ENCODE measurements at places on chromosomes 2 and 18.

- DNase-seq: no peak
Measured at GRCh38 chr2:120741571-120742561, 6.2 kb downstream of the GLI2 start.

- DNase-seq: no peak
Measured at GRCh38 chr2:238501311-238501710, 74.6 kb downstream of the ASB1 start.

DNA sequence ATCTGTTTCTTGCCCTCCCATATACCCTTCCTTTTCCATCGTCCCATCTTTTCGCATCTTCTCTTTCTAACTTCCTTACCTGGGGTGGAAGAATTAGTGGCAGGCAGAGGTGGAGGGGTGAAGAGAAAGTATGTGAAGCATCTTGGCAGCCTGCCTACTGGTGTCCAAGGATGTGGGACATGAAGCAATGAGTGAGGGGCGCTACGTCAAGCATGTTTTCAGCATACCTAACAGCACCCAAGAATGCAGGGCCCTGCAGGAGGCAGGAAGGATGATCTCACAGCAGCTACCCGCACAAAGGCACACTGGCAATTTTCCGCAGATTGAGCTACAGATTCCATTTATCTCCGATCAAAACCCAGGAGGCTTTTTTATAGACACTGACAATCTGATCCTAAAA is 42.2 kb downstream of the METTL4 start:
- no peak for DNase-seq

- no peak for DNase-seq
Measured at GRCh38 chr2:132974467-132975095, 304.6 kb upstream of the LYPD1 start.

- DNase-seq: no peak
Measured at GRCh38 chr2:178730049-178730448, 77.2 kb downstream of the TTN start.

GRCh38 chr18:58009166-58009565 is 34.9 kb upstream of the NEDD4L start:
- DNase-seq: no peak

DNA sequence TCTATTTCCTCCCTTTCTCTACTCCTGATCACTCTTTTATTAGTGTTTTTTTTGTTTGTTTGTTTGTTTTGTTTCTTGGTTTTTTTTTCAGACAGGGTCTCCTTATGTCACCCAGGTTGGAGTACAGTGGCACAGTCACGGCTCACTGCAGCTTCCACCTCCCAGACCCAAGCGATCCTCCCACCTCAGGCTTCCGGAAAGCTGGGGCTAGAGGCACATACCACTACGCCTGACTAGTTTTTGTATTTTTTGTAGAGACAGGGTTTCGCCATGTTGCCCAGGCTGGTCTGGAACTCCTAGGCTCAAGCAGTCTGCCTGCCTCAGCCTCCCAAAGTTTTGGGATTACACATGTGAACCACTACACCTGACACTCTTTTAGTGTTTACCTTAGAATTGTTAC is 122.3 kb downstream of the ATL2 start:
- no peak for DNase-seq

DNA sequence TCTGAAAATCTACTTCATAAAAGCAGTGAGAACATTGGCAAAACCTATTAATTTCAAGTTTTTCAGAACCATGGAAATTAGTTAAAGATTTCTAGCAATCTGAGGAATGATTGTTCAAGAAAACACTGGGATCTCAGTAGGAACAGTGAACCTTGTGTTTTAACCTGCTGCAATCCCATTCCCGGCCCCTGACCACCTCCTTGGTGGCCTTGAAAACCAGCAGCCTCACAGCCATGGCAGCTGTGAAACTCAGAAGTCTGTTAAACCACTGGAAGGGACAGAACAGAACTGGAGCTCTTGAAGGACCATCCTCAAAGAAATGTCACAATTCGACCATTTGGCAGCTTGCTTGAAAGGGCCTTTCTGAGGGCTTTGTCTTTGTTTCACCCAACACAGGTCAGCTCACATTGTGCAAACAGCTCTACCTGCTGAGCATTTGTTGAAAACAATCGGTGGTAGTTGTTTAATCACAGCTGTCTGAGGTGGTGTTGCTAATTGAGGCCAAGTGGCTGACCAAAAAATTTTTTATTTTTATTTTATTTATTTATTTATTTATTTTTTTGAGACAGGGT is 25.8 kb downstream of the NEDD4L start:
- no peak for DNase-seq

- no peak for DNase-seq
Measured at GRCh38 chr2:157258520-157259326, 1.2 kb downstream of the GALNT5 start.

DNA sequence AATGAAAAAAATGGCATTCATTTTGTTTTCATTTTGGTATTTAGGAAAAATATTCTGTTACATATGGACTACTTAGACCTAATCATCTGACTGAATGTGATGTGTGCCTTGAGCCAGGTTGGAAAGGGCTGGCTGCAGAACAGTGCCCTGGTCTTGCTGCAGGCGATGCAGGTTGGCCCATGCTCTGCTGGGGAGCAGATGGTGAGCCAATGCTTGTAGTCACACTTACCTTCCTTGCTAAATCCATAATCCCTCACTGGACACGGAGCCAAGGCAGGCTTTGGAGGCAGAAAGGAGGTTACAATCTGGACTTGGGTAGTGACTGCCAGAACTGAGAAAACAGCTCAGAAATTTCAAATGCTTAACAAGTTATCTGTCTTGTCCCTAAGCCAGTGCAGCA is 228.7 kb downstream of the ARHGAP15 start:
- no peak for DNase-seq

DNA sequence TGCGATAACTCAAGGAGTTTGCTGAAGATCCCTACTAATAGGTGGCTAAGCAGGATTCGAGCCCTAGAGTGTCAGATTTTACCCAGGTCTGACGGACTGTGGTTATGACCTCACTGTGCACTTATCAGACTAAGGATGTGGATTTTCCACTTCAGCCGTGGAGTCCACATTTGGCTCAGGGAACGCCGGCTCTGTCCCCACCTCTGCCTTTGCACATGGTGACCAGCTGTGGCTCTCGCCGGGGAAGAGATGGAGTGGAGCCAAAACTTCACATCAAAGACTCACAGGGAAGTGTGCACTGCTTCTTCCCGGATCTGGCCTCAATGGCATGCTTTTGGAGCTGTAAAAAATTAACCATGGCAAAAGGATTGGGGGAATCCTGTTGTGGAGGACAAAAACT is 249.3 kb upstream of the APCDD1 start:
- DNase-seq: no peak

DNA sequence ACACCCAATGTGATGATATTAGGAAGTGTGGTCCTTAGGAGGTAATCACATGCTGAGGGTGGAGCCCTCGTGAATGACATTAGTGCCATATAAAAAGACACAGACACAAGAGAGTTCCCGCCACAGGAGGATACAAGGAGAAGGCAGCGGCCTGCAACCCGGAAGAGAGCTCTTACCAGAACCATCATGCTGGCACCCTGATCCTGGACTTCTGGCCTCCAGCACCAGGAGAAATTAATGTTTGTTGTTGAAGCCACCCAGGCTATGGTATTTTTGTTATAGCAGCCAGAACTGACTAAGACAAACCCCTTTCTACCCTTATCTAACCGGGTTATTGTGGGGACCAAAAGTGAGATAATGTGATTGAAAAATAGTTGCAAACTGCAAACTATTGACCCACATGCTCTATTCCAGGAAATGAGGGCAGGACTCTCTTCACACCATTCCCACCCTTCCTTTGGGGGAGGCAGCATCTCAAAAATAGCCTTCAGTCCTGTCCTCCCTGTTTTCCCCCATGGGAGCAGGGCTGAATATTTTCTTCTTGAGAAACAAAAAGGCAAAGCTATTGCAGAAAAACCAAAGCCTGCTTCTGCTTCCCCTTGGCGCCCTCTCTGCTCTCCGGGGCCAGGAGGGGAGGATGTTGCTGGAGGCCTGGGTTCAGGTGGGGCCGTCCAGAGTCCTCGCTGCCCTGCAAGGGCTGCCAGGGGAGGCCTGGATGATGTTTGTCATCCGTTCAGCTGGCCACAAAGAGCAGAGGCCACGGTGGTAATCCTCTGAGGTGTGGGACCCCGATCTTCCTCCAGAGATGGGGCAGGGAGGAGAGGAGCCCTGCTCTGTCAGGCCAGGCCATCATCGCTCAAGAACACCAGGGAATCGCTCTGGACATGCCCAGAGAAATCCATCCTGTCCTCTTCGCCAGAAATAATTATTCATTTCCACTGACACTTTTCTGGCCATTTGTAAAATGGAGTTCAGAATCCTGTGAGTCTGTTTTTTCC is 73.8 kb upstream of the HAAO start:
- DNase-seq: no peak

GRCh38 chr18:49517483-49517882 is 30.4 kb upstream of the C18orf32 start:
- no peak for DNase-seq

DNA sequence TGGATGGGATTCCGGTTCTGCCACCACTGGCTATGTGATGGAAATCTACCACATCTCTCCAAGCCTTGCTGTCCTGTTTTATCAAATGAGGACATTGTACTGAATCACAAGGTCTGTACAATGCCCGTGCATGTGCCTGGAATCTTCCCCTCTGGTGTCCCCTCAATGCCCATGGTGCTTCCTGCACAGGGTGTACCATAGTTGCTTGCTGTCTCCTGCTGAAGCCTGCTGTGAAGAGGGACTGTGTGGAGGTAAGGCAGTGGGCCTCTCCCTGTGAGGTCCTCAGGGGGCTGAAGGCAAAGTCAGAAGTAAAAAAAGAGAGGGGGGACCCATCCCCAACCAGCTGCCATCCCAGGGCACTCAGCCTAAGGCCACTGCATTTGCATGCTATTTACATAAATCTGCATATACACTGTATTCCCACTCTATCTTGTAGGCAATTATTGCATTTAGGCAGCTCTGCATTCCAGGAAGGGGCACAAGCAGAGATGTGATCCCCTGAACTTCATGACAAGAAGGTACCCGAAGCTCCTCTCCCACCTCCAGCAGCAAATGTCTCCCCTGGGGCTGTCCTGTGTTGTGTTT is 9.1 kb upstream of the STEAP3 start:
- DNase-seq: no peak

GRCh38 chr2:19176977-19177376 is 181.4 kb downstream of the OSR1 start:
- no peak for DNase-seq

DNA sequence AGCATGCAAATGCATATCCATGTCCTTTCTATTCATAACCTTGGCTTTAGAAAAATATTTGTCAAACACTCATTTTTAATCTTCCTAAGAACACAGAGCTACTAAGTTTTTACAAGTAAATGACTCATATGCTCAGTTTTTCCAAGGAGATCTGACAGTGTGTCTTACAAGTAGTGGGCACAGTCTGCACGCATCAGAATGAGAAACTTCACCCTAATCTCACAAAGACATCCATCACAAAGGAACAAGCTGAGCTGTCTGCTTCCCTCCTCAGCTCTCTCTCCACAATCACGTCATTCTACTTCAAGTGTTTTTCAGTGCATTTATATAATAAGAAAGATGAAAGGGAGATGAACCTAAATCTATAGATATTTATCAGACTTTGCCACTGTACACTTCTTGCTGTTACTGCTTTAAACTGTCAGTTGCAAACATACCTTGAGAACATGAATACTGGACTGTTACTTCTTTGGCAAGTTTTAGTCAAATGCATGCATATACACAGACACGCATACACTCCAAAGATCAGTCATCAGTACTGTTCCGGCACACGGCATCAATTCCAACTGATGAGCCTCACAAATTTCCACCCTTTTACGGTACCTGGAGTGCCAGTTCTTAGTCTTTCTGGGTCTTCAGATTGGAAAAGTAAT is 75.7 kb downstream of the RBMS1 start:
- no peak for DNase-seq

DNA sequence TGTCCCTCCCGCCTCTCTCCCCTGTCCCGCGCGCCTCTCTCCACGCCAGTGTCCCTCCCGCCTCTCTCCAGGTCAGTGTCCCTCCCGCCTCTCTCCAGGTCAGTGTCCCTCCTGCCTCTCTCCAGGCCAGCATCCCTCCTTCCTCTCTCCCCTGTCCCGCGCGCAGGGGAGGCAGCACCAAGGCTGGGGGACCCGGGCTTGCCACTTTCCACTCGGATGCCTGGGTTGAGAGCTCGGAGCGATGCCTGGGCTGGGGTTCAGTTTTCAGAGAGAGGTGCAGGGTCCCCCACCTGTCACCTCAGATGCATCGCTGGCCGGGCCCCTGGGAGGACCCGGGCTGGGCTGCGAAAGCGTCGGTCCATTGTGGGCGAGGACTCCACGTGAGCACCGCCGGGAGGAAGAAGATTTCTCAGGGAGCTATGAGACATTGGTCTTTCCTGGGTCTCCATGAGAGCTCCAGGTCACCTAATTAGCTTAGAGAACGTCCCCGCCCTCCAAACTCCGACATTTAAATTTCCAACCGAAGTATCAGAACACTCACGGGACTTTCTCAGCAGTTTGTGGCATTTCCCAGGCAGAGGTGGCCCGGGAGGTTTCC is 2.1 kb downstream of the FBLN7 start:
- no peak for DNase-seq

DNA sequence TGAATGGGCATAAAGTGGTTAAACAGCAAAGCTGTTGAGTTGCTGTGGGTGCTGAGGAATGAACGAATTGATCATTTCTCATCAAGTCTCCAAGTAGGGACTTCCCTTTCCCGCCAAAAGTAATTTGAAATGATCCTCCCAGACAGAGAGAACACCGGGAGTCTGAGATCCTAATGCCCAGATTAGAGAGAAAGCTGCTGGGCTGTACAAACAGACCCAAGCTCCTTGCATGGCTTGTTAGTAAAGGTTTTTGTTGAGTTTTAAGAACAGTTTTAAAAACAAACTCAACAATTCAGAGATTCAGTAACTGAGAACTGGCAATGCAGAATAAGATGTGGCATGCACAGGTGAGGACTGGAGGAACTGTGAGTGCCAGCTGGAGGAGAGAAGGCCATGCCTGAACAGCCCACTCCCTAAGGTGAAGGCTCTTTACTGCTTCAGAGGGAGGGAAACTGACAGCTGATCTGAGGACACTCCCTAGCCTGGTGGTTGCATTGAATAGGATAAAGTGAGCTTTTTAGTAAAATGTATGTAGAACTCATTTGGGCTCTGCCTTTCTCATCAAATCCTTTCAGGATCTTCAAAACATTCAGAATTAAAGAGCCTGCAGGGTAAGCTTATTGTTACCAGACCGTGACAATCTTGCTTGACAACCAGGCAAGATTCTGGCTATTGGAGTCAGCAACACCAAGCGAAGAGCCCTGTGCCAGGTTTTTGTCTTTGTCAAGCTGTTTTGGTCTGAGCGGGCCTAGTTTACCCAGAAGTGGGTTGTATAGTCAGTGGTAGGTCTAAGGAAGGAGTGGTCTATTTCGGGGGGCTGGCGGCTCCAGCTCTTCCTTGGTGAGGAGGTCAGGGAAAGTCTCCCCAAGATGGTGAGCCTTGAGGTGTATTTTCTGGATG is 63.2 kb upstream of the IGFBP5 start:
- no peak for DNase-seq

DNA sequence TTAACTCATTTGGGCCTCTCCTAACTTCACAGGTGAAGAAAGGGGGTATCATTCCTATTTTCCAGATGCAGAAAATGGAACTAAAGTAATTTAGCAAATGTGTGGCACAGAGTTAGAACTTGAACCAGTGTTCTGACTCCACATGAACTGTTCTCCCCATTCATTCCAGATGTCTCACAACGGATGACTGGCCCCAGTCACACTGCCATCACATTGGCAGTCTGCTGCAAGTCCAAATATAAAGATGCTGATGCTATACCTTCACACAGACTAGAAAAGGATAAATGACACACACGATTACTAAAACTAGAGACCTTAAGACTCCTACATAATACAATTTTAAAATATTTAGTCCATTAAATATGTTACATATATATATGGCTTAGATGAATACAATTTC is 195.7 kb downstream of the NBAS start:
- no peak for DNase-seq
